ENCODE measurements at places on chromosomes 3 and 15.

- no peak for DNase-seq
These were observed 30.3 kb upstream of the TUBGCP5 start for GRCh38 chr15:23069496-23070166.

GRCh38 chr15:46677491-46677890, 1039.8 kb upstream of the SEMA6D start:
- no peak for DNase-seq

DNA sequence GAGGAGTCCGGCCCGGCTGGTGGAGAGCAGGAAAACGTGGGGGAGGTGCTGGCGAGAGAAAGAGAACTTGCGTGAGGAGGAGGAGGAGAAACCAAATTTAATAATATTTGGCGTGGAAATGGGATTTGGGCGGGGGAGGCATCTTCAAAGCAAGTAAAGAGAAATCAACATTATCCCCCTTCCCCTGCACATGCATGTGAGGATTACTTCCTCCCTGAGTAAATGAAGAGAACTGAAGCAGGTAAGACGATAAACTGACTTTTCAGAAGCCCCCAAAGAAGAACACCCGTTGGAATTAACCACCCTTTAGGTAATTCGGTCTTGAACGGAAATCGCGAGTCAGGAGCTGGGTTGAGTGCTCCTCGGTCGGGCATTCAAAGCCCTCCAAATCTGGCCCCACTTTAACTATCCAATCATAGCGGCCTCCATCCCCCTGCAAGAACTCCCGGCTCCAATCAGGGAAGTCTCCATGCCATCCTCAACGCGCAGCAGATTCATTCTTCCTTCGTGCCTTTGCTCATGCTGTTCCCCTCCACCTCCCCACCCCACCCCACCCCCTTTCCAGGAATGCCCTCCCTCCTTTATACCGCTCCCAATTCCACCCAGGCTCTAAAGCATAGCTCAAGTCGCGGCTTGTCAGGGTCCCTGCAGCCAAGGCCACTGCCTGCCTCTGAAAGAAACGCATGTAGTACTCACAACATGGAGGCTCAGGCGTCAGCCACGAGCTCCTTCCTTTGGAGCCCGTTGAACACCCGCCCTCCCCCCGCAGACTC, 545 bp upstream of the RFX7 start:
- DNase-seq: peak; percentile 80

DNA sequence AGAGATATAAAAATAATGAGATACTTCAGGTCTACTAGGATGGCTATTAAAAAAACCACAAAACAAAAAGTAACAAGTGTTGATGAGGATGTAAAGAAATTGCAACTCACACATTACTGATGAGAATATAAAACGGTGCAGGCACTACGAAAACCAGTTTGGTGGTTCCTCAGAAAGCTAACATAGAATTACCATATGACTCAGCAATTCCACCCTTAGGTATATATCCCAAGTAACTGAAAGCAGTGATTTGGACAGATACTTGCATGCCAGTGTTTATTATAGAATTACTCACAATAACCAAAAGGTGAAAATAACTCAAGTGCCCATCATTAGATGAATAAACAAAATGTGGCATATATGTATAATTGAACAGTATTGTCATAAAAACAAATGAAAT, 87.5 kb upstream of the MELTF start:
- DNase-seq: no peak

DNA sequence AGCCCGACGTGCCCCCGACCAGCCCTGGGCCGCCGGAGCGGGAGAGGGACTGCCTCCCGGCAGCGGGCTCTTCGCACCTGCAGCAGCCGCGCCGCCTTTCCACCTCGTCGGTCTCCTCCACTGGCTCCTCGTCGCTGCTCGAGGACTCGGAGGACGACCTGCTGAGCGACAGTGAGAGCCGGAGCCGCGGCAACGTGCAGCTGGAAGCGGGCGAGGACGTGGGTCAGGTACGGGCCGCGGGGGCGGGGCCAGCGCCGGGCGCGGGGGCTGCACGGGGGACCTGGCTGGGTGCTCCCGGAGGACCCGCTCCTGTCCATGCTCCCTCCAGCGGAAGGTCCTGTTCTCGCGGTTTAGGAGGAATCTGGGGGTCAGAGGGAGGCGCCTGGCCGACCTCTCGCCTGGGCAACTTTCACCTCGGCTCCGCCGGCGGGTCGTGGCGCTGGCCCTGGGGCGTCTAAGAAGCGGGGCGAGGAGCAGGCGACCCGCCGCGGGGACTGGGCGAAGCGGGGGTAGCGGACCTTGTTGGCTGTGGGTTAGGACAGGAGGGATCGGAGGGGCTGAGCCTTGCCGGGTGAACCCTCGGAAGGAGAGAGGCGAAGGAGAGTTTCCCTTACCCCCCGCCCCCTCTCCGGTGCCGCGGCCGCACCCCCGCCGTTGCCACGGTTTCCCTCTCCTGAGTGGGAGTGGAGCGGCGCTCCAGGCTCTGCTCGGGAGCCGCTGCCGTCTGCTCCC, 682 bp downstream of the ITPKA start:
- peak; percentile 32 for DNase-seq

DNA sequence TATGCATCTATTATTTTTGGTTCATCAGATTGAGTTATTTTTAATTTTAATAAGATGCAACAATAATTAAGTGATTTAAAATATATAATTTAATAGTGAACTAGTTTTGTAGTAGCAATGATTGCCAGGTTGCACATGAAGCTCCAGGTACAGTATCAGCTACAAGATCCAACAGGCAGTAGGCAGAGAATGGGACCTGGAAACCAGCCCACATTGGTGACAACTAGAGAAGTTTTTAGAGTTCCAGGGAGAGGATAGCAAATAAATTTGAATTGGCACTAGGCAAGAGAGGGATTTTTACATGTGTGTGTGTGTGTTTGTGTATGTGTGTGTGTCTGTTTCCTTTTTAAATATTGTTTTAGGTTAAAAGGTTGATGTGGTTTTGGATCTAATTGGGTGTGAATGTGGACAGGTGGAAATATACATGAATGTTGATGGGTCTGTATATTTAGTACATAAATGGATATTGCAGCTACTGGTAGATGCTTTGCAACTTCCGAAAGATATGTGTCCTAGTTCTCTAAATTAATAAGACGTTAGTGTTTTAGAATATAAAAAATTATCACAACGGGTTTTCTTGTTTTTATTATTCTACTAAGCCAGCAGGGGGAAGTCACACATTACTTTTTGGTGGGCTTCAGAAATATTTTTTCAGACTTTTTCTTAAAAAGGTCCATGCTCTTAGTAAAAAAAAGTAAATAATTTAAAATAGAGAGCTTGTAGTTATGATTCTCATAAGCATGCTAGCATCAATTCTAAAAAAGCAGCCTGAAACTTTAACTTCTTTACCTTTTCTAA, 110.1 kb upstream of the GBE1 start:
- peak; percentile 16 for DNase-seq

DNA sequence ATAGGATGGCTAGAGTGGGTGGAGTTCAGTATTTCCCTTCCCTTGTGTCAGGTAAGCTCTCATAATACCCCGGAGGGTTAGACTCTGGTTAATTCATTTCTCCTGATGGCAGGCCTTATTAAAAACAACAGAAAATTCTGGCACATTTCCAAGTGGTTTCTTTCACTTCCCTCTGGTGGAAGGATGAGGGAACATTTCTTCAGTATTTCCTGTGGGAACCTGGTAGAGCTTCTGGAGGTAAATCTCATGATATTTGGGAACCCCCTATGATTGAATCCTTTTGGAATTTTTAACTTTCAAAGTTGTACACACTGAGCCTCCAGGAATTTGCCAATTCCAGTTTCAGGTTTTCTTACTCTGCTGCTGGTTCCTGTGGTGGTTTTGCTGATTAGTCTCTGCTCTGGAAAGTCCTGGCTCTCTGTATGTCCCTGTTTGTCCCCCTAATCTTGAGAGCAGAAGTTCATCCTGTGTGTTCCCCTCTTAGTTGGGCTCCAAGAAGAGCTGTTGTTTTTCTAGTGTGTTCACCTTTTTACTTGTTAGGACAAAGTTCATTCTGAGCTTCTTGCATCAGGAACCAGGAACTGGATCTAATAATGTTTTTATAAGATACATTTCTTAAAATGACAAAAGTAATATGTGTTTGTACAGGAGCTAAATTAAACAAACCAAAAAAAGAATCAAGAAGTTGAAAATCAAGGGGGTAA, 12.1 kb downstream of the CHRNA7 start:
- DNase-seq: peak; percentile 5

DNA sequence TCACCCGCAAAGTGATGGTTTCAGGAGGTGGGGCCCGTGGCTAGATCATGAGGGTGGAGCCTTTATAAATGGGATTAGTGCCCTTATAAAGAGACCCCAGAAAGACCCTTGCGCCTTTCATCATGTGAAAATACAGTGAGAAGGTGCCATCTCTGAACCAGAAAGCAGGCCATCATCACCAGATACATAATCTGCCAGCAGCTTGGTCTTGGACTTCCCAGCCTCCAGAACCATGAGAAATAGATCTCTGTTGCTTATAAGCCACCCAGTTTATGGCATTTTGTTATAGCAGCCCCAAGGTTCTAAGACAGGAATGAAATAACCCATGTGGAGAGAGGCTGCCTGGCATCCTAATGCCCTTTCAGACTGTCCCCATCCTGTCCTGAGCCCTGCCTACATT, 127.8 kb upstream of the SMAD3 start:
- DNase-seq: no peak

GRCh38 chr3:15542614-15543013, 21.1 kb upstream of the COLQ start:
- DNase-seq: no peak

- no peak for DNase-seq
These were observed 97.9 kb downstream of the APBA2 start for GRCh38 chr15:28983432-28984311.

- peak; percentile 33 for DNase-seq
These were observed 5.2 kb upstream of the SIN3A start for GRCh38 chr15:75456710-75457109.

GRCh38 chr3:94694894-94695293, 632.0 kb downstream of the NSUN3 start:
- no peak for DNase-seq

- no peak for DNase-seq
These were observed 26.6 kb upstream of the LMCD1 start for GRCh38 chr3:8474991-8475390.

DNA sequence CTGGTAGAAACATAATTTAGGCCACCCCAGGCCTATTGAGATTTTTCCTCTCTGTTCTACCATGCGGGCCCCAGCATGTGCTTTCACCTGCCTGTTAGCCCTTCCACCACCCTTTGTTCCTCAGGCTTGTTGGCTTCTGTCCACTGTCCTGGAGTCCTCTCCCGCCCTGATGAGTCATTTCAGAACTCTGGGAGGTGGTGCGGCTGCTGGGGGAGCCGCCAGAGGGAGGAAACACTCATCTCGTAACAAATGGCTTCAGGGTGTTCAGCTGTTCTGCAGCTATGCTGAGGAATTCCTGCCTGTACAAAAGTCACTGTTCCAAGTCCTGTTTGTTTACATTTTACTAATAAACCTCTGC, 36.3 kb downstream of the LRTM1 start:
- peak; percentile 2 for DNase-seq

GRCh38 chr15:71116942-71117341, 1.7 kb downstream of the THSD4 start:
- no peak for DNase-seq

GRCh38 chr3:194632809-194633348, 340 bp downstream of the TMEM44 start:
- DNase-seq: peak; percentile 37

DNA sequence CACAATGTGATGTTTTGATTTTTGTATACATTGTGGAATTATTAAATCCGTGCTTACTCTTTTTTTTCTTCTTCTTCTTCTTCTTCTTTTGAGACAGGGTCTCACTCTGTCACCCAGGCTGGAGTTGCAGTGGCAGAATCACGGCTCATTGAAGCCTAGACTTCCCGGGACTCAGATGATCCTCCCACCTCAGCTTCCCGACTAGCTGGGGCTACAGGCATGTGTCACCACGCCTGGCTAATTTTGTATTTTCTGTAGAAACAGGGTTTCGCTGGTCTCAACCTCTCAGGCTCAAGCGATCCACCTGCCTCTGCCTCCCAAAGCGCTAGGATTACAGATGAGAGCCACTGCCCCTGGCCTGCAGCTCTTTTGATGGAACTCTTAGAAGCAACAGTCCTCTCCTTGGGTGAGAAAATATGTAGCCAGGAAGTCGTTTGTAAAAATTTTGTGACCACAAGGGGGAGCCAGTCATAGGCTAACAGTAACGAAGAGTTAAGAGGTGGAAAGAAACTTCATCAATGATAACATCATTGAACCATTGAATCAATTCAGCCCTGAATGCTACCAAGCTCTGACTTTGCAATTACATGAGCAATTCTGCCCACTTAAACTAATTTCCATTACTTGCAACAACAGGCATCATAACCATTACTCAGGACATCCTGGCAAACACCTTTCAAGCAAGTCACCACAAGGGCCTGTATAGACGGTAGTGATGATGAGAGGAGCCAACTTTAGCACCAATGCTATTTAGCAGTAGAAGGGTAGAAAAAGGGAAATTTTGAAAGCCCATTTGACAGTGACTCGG, 16.7 kb upstream of the CMTM7 start:
- DNase-seq: peak; percentile 90

- no peak for DNase-seq
These were observed 17.6 kb downstream of the KIF9 start for GRCh38 chr3:47265008-47265407.

DNA sequence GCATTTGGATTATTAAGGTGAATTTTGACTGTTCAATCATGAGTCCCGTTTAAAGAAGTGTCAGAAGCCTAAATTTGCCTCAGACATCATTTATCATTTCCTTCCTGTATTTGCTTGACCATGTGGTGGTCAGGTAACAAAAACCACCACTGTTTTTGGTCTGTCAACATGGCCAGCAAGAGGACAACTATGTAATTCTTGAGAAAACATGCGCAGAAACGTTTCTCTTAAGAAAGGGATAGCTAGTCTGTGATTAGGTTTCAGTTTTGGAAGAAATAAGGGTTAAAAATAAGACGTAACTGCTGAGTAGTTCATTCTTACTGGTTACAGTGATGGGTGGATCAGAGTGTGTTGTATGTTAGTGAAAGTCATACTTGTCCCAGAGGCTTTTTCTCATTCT, 204.5 kb downstream of the AKAP13 start:
- DNase-seq: no peak

- DNase-seq: no peak
These were observed 3.2 kb downstream of the SSR3 start for GRCh38 chr3:156551746-156552145.

GRCh38 chr3:52041118-52041731, 15.1 kb downstream of the DUSP7 start:
- peak; percentile 21 for DNase-seq
